ENCODE measurements at places on chromosomes 6 and 20. TPM values are rescaled to one million over a fixed set of nuclear protein-coding genes. Genes with fewer than 3 reads are reported as not detected.

The WFDC9 gene
- total RNA-seq: not detected

The CST4 gene
- total RNA-seq: not detected

The SPAG4 gene
- 8.6 TPM for total RNA-seq

DNA sequence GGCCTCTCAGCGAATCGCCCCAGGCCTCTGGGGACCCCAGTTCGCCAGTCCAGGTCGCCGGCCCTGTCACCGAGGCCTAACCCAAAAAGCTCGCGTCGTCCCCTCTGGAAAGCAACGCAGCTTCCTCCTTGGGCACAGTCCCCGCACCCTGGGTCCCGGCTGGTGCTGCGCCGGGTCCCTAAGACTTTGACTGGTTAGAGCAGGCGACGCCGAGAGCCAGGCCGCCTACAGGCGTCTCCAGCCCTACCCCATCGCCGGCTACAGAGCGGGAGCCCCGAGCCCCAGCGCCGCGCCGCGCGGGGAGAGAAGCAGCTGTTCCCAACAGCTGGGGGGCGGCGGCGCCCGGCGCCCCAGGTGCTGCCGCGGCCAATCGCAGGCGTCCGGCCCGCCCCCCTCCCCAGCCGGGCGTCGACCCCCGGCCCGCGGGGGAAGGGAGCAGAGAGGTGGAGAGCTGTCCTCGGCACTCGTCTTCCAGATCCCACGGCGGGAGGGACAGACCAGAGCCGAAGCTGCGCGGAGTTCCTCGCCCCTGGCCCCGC lies 540 bp upstream of the RBM24 start:
- peak overlapping the region; percentile 87 for H3K4me3 ChIP-seq
- no peak for DNase-seq
- no peak overlapping the region for H3K27ac ChIP-seq
- H3K4me1 ChIP-seq: peaks cover 38% of the 10 kb centered on the region
- peaks cover 7% of the 10 kb centered on the region for H3K36me3 ChIP-seq
- no peaks in the 10 kb centered on the region for H3K27me3 ChIP-seq

GRCh38 chr20:50804437-50805348 lies 9.8 kb downstream of the BCAS4 start:
- H3K4me3 ChIP-seq: no peak overlapping the region
- H3K27ac ChIP-seq: no peak overlapping the region
- H3K36me3 ChIP-seq: no peaks in the 10 kb centered on the region
- H3K27me3 ChIP-seq: no peaks in the 10 kb centered on the region
- no peak for DNase-seq

DNA sequence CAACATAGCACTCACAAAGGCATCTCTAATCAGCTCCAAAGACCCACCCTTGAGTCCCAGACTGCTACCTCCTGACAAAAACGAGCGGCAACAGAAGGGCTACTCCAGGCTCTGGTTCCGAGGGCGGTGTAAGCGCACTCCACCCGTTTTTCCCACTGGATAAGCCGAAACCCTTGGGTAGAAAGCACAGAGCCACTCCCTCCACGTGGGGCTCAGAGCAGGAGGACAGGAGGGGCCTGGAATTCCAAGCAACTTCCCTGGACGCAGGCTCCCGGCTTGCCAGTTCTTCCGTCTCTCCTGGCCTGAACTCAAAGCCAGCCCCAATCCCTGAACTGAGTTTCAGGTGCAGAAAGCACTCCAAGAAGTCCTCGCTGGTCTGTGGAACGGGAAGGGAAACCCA lies 7.4 kb downstream of the GMEB2 start:
- peak; percentile 34 for DNase-seq
- peaks cover 14% of the 10 kb centered on the region for H3K36me3 ChIP-seq
- no peaks in the 10 kb centered on the region for H3K27me3 ChIP-seq
- H3K4me3 ChIP-seq: no peak overlapping the region
- no peak overlapping the region for H3K27ac ChIP-seq

GRCh38 chr6:15882915-15883314 lies 220.1 kb upstream of the DTNBP1 start:
- H3K4me3 ChIP-seq: no peak overlapping the region
- no peak overlapping the region for H3K27ac ChIP-seq
- peaks cover 10% of the 10 kb centered on the region for H3K4me1 ChIP-seq
- no peak for DNase-seq

GRCh38 chr20:19809505-19809904 lies 51.4 kb downstream of the RIN2 start:
- DNase-seq: no peak
- peak overlapping the region; percentile 38 for H3K27ac ChIP-seq
- peaks cover 50% of the 10 kb centered on the region for H3K4me1 ChIP-seq
- H3K27me3 ChIP-seq: no peaks in the 10 kb centered on the region
- no peak overlapping the region for H3K4me3 ChIP-seq
- H3K36me3 ChIP-seq: peaks cover 11% of the 10 kb centered on the region

DNA sequence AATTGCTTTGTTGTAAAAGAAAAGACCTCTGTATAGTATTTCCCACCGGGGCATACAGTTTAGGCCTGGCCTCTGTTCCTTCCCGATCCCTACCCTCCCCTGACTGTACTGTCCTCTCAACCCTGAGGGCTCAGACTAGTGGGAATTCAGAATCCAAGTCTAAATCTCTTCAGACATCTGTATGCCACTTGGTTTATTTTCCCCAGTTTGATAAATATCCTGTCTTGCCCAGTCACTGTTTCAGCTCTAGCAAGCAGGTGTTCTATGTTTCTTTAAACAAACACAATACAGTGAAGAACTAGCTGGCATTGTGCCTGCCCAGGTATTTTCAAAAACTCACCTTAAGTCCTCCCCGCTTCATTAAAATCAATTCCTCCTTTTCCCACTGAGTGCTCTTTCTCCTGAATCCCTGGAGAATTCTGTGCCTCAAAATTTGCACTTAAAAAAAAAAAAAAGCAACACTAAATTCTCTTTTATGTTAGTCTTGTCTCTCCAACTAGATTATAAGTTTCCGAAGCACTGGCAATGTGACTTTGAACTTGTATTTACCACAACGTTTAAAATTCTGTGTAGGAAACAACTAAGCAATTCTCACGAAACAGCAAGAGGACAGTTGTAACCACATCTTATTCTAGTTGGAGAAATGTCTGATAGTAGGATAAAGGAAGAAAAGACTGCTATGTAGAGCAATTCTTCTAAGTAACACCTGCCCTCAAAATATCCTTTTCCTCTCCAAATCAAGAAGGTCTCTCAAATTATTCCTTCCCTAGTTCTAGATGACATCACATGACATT lies 112.0 kb upstream of the CARMIL1 start:
- no peak for DNase-seq
- H3K36me3 ChIP-seq: no peaks in the 10 kb centered on the region
- peaks cover 70% of the 10 kb centered on the region for H3K4me1 ChIP-seq
- no peaks in the 10 kb centered on the region for H3K27me3 ChIP-seq
- peak overlapping the region; percentile 38 for H3K27ac ChIP-seq

All from chondrocyte (in vitro differentiated cells).